Activated T-cell treated with anti-CD3 and anti-CD28 coated beads, Interleukin-2, amount 50 U/mL, for 72 hours (primary cell): ENCODE measurements at places on chromosomes 11 and 22.

DNA sequence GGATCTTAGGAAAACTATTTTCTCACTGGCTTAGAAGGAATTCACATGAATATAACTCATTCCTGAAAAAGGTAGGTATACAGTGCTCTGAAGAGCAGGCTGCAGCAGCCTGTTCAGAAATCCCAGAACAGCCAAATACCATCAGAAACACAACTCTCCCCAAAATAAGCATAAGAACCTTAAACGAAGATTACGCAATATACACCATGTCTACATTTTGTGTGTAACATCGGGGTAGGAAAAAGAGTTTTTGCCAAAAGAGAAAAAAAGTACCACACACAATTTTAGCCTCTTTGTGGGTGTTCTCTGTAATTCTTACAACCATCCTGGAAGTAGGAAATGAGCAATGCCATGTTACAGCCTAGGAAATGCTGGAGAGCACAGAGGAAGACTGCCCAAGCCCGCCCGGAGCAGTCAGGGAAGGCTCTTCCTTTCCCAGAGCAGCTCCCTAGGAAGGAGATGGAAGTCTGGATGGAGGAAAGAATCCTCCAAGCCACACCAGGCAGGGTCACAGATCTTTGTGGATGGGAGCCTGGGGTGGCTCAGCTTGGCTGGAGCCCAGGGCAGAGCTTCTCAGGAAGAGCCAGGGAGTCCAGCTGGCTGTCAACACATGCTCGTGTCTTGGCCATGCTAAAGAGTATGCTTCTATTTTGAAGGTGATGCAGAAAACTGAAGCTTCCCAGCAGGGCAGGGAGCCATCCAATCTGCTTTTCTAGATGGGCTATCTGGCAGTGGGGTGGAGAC, 49.7 kb upstream of the ARFGAP3 start:
- no peak for DNase-seq

DNA sequence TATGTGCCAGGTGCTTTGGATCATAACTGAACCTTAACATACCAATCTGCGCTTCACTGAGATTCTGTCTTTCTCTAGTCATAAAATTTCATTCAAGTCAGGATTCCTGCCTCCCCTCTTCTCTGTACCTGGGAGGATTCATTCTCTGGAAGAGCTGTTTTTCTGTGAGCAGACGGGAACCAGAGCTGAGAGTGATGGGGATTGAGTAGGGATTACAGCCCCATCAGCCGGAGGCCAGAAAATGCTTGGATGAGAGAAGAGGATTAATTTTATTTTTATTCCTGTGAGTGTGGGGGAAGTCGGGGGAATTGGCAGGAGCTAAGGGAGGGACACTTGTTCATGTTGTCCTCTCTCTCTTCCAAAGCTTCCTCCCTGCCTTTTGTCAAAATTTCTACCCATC, 4.7 kb downstream of the STX3 start:
- no peak for DNase-seq

DNA sequence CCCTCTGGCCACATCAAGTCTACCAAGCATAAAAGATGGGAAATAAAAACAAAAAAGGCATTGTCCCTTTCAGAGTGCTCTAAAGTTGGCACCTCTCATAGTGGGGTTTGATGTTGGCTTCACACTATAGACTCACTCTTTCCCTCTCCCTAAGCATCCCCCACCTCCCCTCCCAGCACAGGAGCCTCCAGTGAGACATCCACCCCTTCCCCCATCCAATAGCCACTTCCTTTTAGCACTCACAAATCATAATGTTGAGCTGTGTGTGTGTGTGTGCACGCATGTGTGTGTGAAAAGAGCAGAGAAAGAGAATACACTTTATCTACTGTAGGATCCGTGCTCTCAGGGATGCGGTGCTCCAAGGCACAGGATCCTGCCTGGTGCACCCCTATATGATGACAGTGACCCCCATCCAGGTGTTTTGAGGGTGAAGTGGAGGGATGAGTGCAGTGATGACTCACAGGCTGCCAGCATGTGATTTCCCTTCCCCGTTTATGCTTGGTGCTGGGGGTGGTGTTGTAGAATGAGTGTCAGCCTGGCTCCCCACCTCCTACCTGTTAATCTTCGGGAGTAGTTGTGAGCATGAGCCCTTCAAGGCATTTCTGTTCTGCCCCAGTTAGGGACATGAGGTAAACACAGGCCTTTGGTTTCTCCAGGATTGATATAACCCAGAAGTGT, 235.2 kb upstream of the B3GAT1 start:
- DNase-seq: no peak

DNA sequence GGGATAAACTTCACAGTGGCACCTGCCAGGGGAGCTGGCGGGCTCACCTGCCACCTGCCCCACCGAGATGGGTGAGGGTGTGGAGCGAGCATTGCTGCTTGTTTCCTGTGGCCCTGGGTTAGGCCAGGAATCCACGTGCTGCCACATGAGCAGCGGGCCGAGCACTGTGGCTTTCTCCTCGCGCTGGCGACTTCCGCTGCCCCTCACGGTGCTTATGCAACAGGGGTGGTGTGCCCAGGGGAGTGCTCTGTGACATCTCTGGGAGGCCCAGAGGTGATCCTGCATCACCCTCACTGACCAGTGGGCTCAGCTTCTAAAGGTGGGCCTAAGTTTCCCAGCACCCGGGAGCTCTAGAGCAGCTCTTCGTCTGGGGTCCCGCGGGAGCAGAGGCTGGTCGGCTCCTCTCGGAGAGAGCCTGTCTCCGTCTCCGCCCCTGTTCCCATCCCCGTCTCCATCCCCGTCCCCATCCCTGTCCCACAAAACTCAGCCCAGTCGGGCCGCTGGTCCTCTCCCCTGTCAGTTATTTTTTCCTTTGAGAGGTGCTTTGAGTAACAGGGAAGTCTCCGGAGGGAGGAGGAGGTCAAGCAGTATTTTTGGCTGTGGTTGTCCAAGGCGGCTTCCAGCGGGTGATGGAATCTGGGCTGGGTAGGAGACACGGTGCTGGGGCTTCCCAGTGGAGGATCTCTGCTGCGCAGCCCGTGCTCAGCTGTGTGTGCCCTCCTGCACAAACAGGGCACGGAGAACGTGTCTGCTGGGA, 42.5 kb downstream of the AP2A2 start:
- no peak for DNase-seq

- no peak for DNase-seq
Measured at GRCh38 chr22:33382436-33382835, 324.3 kb upstream of the SYN3 start.

GRCh38 chr11:71962428-71963038, 33.7 kb downstream of the RNF121 start:
- DNase-seq: no peak

DNA sequence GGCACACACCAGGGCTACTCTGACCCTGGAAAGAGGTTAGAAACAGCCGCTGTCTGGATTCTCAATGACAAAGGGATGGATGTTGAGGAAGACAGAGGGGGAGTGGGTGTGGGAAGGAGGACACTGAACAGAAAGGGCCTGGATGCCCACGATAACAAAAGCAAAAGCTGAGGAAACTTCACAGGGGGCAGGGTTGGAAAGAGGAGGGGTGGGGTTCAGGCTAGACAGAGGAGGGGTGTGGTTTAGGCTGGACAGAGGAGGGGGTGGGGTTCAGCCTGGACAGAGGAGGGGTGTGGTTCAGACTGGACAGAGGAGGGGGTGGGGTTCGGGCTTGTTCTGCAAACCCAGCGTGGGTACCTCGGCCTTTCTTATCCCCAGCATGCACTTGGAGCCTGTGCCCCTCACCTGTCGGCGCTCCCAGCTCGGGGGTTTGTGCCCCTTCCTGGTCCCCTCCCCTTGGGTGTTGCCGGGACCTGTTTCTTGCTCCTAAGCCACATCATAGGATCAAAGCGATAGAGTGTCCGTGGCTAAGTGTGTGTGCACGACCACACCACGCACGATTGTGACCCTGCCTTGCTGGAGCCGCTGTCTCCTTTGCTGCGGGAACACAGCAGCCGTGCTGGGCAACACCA, 75.6 kb downstream of the BRD1 start:
- DNase-seq: no peak

DNA sequence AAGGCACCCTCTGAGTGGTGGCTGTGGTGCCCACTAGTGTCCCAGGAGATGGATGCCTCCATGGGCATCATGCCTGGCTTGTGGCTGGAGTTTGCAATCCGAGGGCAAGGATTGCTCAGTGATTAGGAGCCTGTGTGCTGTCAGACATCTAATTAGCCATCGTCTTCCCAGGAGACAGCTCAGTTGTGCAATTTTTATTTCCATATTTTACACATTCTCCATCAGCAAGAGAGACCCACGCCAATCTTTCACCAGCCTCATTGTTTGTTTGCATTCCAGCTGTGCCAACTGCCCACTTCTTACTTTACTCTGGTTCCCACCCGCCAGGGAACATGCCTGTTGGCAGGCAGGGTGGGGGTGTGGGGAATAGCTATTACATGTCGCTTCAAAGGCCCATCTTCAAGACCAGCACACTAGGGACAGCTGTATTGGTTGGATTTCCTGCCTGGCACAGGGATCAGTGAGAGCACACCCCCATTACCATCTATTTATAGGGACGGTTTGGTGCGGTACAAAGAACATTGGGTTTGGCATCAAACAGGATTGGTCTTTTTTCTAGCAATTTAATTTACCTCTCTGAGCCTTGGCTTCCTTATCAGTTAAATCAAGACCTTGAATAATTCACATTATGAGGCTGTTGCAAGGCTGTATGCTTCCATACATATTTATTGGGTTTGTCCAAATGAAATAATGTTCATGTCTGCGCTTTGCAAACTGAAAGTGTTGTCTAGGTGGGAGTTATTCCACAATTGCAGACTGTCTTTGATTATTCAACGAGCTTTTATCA, 80.7 kb upstream of the NAV2 start:
- DNase-seq: no peak

GRCh38 chr11:86477495-86478155, 102.9 kb downstream of the CCDC81 start:
- DNase-seq: no peak

DNA sequence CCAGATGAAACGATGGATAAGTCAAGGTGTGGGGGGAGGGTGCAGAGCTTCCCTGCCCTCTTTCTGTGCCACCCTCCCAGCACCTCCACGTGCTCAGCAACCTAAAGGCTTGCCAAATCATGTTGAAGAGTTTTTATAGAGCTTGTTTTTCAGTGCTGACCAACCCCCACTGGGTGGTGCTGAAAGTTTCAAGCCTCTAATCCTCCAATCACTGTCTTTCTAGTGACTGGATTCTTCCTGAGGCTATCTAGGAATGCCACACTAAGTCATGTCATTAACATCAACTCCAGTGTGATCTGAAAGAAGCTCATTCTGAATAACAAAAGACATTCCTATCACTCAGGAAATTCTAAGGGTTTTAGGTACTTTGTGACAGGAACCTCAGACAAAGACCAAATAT, 382.6 kb downstream of the DYNC2H1 start:
- DNase-seq: no peak

- DNase-seq: no peak
Measured at GRCh38 chr11:34926831-34927132, 10.4 kb downstream of the PDHX start.

GRCh38 chr11:111101881-111102280, 143.6 kb upstream of the POU2AF2 start:
- DNase-seq: no peak

DNA sequence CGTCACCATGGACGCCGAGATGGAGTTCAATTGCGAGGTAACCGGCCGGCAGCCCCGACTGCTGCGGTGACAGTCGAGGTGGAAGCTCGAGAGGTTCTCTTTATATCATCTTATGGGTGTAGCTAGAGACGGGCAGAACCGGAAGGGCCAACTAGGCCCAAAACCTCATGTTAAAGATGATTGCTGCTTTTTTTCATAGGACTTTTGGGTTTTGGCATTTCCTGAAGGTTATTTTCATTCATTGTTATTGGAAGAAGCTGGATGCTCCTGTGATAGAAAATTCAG, 585 bp downstream of the NF2 start:
- DNase-seq: peak; percentile 59

DNA sequence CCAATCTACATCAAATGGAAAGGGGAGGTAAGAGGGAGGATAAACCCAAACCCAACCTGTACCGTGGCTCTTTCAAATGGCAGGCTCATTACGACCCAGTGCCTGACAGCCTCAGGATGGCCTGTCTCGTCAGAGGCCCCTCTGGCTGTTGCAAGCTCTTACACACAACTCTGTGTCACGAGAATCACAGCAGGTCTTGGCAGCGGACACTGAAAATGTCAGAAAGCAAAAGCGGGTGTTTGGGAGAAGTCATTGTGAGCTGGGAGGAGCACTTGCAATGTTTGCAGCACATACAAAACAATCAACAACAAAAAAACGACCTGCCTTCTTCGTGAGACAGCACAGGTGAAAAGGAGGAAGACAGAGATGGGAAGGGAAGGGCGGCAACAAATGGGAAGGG, 248.1 kb downstream of the OPCML start:
- no peak for DNase-seq

- DNase-seq: no peak
Measured at GRCh38 chr11:13928566-13929251, 33.8 kb upstream of the SPON1 start.
